ENCODE measurements at places on chromosomes 16 and 17. TPM values are rescaled to one million over a fixed set of nuclear protein-coding genes. Genes with fewer than 3 reads are reported as not detected.

PITPNM3 gene
- polyA plus RNA-seq: 2.2 TPM

GRCh38 chr16:84582958-84583516 lies 34.8 kb downstream of the COTL1 start:
- DNase-seq: peak; percentile 43

NDRG4 gene
- polyA plus RNA-seq: 16.3 TPM

GRCh38 chr17:7825206-7825990 lies 8.6 kb upstream of the KDM6B start:
- DNase-seq: peak; percentile 47

- DNase-seq: no peak
Observed at GRCh38 chr16:85485379-85485778, 127.7 kb upstream of the GSE1 start.

DNA sequence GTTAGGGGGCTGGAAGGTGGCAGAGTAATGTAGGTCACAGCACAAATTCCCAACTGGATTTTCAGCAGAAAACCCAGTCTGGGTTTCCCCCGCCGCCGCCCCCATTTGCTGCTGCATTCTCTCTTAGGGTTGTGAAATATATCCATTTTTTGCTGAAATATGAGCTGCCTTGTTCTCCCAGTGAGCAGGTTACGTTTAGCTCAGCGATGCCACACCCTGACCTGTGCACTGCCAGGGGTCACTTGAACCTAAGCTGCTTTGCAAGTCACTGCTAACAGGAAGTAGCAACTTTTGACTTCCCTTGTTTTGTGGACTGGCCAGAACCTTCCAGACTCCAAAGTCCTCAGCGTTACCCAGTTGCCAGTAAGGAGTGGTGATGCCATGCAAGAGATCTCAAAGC lies 274.1 kb downstream of the CPPED1 start:
- no peak for DNase-seq

BORCS6 gene
- 4.1 TPM for polyA plus RNA-seq

GRCh38 chr17:46737326-46737725 lies 81.2 kb downstream of the WNT3 start:
- DNase-seq: no peak

- DNase-seq: no peak
Observed at GRCh38 chr17:46046957-46047356, 47.9 kb downstream of the STH start.

- no peak for DNase-seq
Observed at GRCh38 chr16:17440131-17440530, 30.6 kb downstream of the XYLT1 start.

- DNase-seq: peak; percentile 53
Observed at GRCh38 chr17:16415031-16415924, at the start of gene TRPV2. Gene TRPV2 (plus strand): TSS chr17:16415571. CDS start chr17:16417669, 2,098 bp downstream.

GRCh38 chr17:27602721-27603420 lies 28.1 kb upstream of the LGALS9 start:
- peak; percentile 94 for DNase-seq

C16orf74 gene
- 8.0 TPM for polyA plus RNA-seq

GRCh38 chr17:2701161-2701995 lies 10.2 kb downstream of the CLUH start:
- DNase-seq: no peak

GRCh38 chr16:87098976-87099720 lies 218.0 kb downstream of the C16orf95 start:
- DNase-seq: no peak

CEMP1 gene
- not detected for polyA plus RNA-seq

EVI2B gene
- 0.04 TPM for polyA plus RNA-seq

- DNase-seq: no peak
Observed at GRCh38 chr17:50189550-50190292, 11.7 kb downstream of the COL1A1 start.

- no peak for DNase-seq
Observed at GRCh38 chr16:6837722-6838121, 494.9 kb upstream of the RBFOX1 start.

DNA sequence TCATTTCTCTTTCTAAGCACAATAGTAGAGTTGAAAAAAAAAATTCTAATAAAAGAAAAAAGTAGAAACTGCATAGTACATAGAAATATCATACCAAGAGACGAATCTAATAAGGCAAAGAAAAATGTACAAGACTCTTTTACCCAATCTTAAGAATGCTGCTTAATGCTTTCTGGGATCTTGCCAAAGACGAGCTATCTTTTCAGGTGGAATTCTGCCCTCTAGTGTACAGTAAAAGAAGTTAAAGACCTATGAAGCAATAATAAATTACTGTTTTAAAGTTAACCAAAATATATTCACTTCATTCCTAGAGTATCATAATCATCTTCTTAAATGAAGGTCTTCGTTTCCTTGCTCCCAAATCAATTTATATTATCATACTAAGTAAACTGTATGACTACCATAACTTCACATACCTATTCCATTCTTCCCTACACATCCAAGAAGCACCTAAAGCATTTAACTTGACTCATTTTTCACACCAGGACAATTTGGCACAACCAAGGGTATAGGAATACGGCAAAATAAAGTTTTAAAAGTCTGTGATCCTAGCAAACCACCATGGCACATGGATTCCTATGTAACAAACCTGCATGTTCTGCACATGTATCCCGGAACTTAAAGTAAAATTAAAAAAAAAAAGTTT lies 47.7 kb downstream of the CFDP1 start:
- DNase-seq: peak; percentile 78

GRCh38 chr17:56737421-56738161 lies 96.1 kb downstream of the C17orf67 start:
- no peak for DNase-seq

USP43 gene
- polyA plus RNA-seq: 4.0 TPM

- DNase-seq: no peak
Observed at GRCh38 chr16:4477966-4478365, 1.8 kb downstream of the HMOX2 start.

DNA sequence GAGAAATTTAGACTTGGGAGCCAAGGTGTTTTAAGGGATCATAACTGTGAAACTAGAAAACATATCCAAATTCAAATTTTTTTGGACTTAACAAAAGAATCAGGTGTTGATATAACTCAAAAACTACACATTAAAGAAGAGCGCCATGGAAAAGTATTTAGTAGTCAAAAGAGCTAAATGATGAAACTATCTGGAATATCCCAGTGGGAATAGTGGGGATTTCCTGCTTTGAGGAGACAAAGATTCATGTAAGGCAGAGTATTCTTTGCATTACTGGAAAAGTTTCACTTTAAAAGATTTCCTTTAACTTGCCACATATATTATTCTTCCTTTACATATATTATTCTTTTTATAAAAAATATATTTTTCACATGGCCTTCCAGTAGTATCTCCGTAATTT lies 40.3 kb upstream of the VPS4A start:
- DNase-seq: no peak

GRCh38 chr17:27952366-27952765 lies 59.2 kb upstream of the LYRM9 start:
- DNase-seq: no peak

GRCh38 chr17:41404024-41404671 lies 6.7 kb upstream of the KRT31 start:
- peak; percentile 77 for DNase-seq

DNA sequence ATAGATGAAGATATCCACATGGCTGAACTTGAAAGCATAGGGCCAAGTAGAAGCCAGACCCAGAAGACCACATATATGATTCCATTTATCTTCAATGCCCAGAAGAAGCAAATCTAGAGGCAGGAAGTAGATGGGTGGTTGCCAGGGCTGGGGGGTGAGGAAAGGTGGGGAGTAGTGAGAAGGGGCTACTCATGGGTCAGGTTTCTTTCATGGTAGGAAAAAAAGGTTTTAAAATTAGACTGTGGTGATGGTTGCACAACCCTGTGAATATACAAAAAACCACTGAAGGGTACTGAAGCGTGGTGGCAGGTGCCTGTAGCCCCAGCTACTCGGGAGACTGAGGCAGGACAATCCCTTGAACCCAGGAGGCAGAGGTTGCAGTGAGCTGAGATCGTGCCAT lies 5.4 kb downstream of the CD2BP2 start:
- no peak for DNase-seq

NTN1 gene
- 0.20 TPM for polyA plus RNA-seq

GRCh38 chr17:37062021-37062420 lies 113.3 kb downstream of the AATF start:
- DNase-seq: no peak

DNA sequence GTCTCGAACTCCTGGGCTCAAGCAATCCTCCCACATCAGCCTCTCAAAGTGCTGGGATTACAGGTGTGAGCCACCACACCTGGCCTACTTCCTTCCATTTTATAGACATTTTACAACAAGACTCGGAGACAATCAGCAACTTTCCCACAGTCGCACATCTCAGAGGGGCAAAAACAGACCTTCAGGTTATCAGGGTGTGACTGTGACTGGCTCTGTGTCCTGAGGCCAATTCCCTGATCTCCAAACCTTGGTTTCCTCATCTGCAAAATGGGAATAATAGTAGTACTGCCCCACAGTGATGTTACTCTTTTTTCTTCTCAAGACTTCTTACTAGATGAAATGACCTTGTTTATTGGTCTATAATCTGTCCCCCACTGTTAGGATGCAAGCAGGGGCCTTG lies 10.8 kb upstream of the KCNH6 start:
- DNase-seq: no peak

TNP2 gene
- not detected for polyA plus RNA-seq

GRCh38 chr17:61757168-61757567 lies 106.2 kb downstream of the BRIP1 start:
- DNase-seq: no peak

DNA sequence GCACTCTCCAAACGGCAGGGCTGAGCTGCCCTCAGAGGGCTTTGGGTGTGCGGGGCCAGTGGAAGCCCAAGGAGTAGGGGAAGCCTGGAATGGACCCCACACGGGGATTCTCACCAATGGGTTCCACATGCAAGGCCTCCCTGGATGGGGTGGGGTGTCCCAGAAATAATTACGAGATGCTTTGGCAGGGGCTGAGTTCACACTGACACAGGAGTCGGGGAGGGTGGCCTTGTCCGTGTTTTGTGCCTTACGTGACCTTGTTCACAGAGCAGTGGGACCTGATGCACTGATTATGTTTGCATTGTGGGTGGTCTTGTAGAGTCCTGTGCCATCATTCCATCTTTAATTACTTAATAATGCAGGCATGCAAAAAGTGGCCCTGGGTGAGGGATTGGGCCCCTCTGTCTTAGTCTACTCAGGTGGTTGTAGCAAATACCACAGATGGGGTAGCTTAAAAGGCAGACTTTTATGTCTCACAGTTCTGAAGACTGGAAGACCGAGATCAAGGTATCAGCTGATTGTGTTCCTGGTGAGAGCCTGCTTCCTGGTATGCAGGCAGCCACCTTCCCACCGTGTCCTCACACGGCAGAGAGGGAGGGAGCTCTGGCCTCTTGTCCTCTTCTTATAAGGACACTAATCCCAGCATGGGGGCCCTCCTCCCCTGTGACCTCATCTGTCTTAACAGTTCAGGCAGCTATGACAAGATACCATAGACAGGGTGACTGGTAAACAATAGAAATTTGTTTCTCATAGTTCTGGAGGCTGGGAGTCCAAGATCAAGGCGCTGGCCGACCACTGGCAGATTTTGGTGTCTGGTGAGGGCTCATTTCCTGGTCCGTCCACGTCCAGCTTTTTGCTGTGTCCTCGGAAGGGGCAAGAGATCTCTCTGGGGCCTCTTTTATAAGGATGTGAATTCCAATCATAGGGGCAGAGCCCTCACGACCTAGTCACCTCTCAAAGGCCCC lies 239.4 kb downstream of the IRF8 start:
- DNase-seq: no peak

- peak; percentile 55 for DNase-seq
Observed at GRCh38 chr17:21376759-21377690, 868 bp downstream of the KCNJ12 start.

DNAH2 gene
- polyA plus RNA-seq: 0.03 TPM

DNA sequence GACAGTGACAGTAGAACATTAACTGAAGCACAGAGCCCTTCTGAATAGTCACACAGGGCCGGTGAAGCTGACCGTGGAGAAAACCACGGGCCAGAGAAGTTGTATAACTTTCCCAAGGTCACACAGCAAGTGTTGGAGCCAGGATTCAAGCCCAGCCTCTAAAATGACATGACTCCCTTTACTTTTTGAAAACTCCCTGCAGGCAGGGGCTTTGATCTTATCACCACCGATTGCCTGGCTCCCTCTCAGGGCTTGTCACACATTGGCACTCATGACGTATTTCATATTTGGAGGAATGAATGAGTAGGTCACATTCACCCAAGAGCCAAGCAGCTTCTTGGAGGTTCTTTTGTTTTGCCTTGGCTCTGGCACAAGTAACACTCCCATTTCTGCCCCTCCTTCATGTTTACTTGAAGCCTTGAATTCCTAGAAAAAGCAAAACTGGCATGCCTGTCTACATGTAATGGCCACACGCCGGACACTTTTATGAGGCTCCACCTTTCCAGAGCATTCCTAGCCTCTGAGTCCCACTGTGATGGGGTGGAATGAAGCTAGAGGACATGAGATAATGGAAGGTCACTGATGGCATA lies 13.3 kb upstream of the RBBP6 start:
- DNase-seq: peak; percentile 82

GRCh38 chr16:72098936-72099335 lies 5.3 kb downstream of the DHX38 start:
- DNase-seq: no peak

DNA sequence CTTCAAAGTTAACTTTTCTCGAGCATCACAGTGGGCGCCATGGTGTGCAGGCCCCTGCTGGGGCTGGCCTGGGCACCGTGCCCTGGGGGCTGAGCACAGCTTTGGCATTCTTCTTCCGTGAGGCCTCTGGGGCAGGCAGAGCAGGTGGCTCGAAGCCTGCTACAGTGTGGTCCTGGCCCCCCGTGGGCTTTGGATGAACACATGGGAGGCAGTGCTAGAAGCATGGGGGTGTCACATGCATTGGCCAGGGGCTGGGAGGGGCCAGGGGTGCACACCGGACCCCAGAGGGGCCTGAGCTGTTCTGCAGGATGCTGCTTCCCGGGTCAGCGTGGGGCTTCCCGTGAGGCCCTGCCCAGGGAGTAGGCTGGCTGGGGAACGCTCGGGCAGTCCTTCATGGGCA lies 12.1 kb upstream of the C16orf74 start:
- DNase-seq: no peak

Data from A549 (cell line).